ENCODE measurements at places on chromosomes 13 and 19. TPM values are rescaled to one million over a fixed set of nuclear protein-coding genes. Genes with fewer than 3 reads are reported as not detected.

ELSPBP1 gene
- total RNA-seq, result not detected

ATP8A2 gene
- not detected for total RNA-seq

TRPC4 gene
- total RNA-seq, result 4.3 TPM

RAB3D gene
- 9.0 TPM for total RNA-seq

SLC44A2 gene
- 109 TPM for total RNA-seq

KPNA3 gene
- total RNA-seq, result 29.7 TPM

DAND5 gene
- total RNA-seq, result not detected

FCAR gene
- not detected for total RNA-seq

PRX gene
- total RNA-seq, result 2.5 TPM

SMIM24 gene
- total RNA-seq, result not detected

PDE4A gene
- 5.8 TPM for total RNA-seq

All from myometrial cell (primary cell).